T-cell (primary cell): ENCODE measurements at places on chromosomes 7 and 10. TPM values are rescaled to one million over a fixed set of nuclear protein-coding genes. Genes with fewer than 3 reads are reported as not detected.

Gene VSTM4
- not detected for total RNA-seq

- H3K4me3 ChIP-seq: no peak overlapping the region
- H3K27me3 ChIP-seq: no peaks in the 10 kb centered on the region
- H3K4me1 ChIP-seq: no peaks in the 10 kb centered on the region
- H3K27ac ChIP-seq: no peak overlapping the region
Observed at GRCh38 chr10:70811881-70812280, 3.9 kb upstream of the SGPL1 start.

DNA sequence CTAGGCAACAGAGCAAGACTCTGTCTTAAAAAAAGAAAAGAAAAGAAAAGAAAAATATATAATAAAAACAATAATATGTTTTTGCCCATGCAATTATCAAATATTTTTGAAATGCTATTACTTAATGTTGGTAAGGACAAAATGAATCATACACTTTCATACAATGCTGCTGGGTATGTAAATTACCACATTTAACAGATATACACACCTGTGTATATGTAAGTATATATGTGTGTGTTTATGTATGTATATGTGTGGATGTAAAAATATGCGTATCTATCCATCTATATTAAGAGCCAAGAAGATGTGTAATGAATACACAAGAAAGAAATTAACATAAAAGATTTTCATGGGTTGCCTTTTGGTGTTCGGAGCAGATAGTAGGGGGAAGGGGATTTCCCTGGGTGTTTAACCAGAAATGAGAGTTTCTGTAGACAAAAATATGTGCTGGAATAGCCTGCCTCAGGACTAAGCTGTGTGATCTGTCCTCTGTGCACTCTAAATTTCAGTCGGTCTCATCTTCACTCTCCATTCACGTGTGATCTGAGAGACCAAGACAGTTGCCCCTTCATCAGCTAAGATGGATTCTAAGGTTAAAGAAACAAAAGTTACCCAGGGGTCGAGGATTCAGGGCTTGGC is 61.2 kb downstream of the PRKCQ start:
- H3K36me3 ChIP-seq: no peaks in the 10 kb centered on the region
- H3K27me3 ChIP-seq: no peaks in the 10 kb centered on the region
- H3K27ac ChIP-seq: peak overlapping the region; percentile 35

Gene SAMD9
- total RNA-seq: 38.1 TPM

DNA sequence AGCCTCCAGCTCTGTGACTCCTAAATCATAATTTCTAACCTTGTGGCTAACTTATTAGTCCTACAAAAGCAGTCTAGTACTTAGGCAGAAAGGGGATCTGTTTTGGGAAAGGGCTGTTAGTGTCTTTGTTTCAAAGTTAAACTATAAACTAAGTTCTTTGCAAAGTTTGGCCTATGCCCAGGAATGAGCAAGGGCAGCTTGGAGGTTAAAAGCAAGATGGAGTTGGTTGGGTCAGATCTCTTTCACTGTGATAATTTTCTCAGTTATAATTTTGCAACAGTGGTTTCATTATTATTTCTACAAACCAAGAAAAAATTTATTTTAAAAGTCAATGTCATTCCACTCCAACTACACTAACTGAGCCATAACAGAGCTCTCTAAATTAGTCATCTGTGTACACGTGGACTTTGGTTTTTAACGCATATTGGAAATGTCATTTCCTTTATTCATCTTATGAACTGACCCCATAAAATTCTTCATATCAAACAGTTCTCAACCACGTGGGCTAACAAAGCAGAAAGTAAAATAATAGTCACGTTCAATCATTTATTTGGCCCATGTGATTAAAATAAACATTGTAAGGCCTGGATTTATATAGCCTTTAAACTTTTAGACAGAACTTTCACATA is 143.2 kb upstream of the C7orf33 start:
- no peak overlapping the region for H3K27ac ChIP-seq
- H3K36me3 ChIP-seq: no peaks in the 10 kb centered on the region
- H3K27me3 ChIP-seq: no peaks in the 10 kb centered on the region
- DNase-seq: no peak
- no peak overlapping the region for H3K4me3 ChIP-seq

- H3K4me1 ChIP-seq: peaks cover 9% of the 10 kb centered on the region
- no peaks in the 10 kb centered on the region for H3K36me3 ChIP-seq
- no peaks in the 10 kb centered on the region for H3K27me3 ChIP-seq
Observed at GRCh38 chr10:114691442-114691941, 33.4 kb upstream of the ABLIM1 start.

GRCh38 chr7:94414481-94414880 is 19.8 kb downstream of the COL1A2 start:
- H3K36me3 ChIP-seq: no peaks in the 10 kb centered on the region
- H3K27ac ChIP-seq: no peak overlapping the region
- no peak for DNase-seq
- peaks cover 5% of the 10 kb centered on the region for H3K27me3 ChIP-seq
- no peak overlapping the region for H3K4me3 ChIP-seq

GRCh38 chr7:47310020-47310419 is 271.9 kb downstream of the TNS3 start:
- peaks cover 2% of the 10 kb centered on the region for H3K27me3 ChIP-seq
- no peak overlapping the region for H3K4me3 ChIP-seq
- no peaks in the 10 kb centered on the region for H3K4me1 ChIP-seq
- no peak for DNase-seq
- no peak overlapping the region for H3K27ac ChIP-seq
- no peaks in the 10 kb centered on the region for H3K36me3 ChIP-seq

Gene TMEM273
- total RNA-seq: 17.6 TPM

Gene OIT3
- total RNA-seq: not detected

Gene PRSS1
- total RNA-seq: 20.8 TPM

DNA sequence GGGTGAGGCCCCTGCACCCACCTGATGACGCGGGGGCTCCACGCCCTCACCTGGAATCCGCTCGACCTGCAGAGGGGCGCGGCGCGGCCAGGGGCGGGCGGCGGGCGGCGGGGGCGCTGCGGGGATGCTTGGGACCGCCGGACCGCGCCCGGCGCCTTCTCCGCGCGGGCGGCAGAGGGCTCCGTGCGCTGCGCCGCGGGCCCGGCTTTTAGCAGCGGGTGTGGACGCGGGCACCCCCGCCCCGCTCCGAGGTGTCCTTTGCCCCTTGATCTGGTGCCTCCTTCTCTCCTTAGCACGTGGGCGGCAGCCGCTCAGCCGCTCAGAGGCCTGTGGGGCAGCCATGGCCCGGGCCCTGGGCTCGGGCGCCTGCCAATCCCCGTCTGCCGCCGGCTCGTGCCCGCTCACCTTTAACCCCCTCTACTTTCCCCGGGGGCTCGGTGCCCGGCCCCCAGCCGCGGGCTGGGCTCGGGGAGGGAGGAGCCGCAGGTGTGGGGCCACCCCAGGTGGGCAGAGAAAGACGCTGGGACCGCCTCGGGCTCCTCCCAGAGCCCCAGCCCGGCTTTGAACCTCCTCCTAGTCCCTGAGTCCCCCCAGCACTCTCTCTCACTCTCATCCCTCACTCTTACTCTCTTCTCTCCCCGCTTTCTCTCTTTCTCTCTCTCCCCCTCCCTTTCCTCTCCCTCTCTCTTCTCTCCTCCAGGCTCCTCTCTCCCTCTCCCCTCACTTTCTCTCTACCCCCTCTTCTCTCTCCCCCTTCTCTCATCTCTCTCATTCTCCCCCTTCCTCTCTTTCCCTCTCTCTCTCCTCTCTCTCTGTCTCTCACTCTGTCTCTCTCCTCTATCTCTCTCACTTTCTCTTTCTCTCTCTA is 19.7 kb upstream of the VPS37D start:
- H3K4me3 ChIP-seq: peak overlapping the region; percentile 7
- H3K36me3 ChIP-seq: no peaks in the 10 kb centered on the region
- no peak for DNase-seq

- H3K4me1 ChIP-seq: no peaks in the 10 kb centered on the region
- H3K36me3 ChIP-seq: no peaks in the 10 kb centered on the region
- H3K27me3 ChIP-seq: no peaks in the 10 kb centered on the region
- H3K27ac ChIP-seq: no peak overlapping the region
Observed at GRCh38 chr7:28759475-28759971, 198.6 kb downstream of the TRIL start.

DNA sequence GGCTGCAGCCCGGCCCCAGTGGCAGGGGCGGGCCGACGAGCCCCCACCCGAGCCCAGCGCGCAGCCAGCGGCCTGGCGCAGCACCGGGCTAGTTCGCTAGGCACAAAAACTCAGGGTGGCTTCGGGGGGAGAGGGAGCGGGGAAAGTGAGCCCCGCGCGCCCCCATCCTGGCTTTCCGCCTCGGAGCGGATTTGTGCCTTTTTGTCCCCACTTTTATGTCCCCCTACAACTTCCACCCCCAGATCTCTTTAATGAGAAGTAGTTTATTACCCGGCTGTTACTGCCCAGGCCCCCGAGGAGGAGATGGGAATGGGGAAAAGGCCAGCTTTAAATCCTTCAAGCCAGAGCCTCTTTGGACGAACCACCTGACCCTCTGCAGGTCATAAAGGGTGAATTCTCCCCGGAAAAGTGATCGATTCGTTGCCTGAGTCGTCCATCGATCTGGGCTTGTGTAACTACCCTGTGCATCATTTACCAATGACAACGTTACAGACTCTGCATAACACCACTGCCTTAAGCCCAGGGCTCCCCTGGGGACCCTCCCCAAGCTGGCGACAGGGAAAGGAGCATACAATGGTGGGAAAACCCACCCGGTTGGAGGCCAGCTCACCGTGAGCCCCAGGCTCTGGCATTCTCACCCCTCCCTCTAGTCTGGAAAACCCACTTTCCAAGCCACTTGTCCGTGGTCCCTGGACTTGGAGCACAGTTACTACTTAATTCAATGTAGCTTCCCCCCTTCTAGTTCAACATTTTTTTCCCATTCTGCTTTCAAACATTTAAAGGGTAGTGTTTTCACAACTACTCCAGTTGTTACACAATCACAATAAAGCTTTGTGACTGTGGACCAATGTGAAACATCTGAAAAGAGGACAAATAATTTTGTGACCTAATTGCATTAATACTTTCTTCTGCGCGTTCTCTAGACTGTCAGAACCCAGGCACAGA is 748 bp upstream of the SH3PXD2A start:
- H3K27me3 ChIP-seq: peaks cover 35% of the 10 kb centered on the region
- peak overlapping the region; percentile 58 for H3K4me3 ChIP-seq
- no peaks in the 10 kb centered on the region for H3K36me3 ChIP-seq
- no peak for DNase-seq
- H3K27ac ChIP-seq: no peak overlapping the region

Gene TSPAN12
- 0.41 TPM for total RNA-seq

Gene GPC2
- total RNA-seq: 21.3 TPM

Gene AKR1C1
- 3.0 TPM for total RNA-seq

Gene GPR15LG
- total RNA-seq: not detected

Gene ARMC3
- total RNA-seq: not detected

DNA sequence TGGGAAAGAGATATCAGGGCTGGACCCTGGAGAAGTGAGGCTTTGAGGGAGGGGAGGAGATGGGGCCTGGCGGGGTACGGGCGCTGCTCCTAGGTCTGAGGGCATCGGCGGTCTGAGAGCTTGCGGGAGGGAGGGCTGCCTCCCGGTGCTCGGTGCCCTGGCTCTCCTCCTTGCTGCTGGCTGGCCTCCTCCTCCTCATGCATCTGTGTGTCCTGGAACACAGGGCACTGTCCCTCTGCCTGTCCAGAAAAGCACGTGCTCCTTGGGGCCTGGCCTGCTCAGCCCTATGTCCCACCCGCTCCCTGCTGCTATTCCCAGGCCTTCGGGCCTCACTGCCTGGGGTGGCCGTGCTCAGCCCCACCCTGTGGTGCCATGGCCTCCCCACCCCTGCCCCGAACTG is 166.9 kb downstream of the RNF216 start:
- H3K27ac ChIP-seq: no peak overlapping the region
- H3K36me3 ChIP-seq: no peaks in the 10 kb centered on the region
- H3K27me3 ChIP-seq: peaks cover 4% of the 10 kb centered on the region
- H3K4me3 ChIP-seq: no peak overlapping the region
- H3K4me1 ChIP-seq: no peaks in the 10 kb centered on the region

- peaks cover 5% of the 10 kb centered on the region for H3K36me3 ChIP-seq
- H3K4me3 ChIP-seq: no peak overlapping the region
- H3K27ac ChIP-seq: no peak overlapping the region
- DNase-seq: no peak
Observed at GRCh38 chr10:15817409-15818046, 42.8 kb downstream of the MINDY3 start.

- H3K27me3 ChIP-seq: no peaks in the 10 kb centered on the region
- no peak overlapping the region for H3K27ac ChIP-seq
- no peaks in the 10 kb centered on the region for H3K36me3 ChIP-seq
- no peak overlapping the region for H3K4me3 ChIP-seq
Observed at GRCh38 chr10:67770537-67770936, 67.5 kb downstream of the DNAJC12 start.
